ENCODE measurements at places on chromosomes 1 and 21.

- DNase-seq: no peak
Observed at GRCh38 chr1:111563619-111564018, 56.0 kb upstream of the RAP1A start.

DNA sequence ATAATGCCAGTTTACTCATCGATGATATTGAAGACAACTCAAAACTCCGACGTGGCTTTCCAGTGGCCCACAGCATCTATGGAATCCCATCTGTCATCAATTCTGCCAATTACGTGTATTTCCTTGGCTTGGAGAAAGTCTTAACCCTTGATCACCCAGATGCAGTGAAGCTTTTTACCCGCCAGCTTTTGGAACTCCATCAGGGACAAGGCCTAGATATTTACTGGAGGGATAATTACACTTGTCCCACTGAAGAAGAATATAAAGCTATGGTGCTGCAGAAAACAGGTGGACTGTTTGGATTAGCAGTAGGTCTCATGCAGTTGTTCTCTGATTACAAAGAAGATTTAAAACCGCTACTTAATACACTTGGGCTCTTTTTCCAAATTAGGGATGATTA lies 13.7 kb downstream of the GGPS1 start:
- DNase-seq: no peak

GRCh38 chr1:206001476-206001888 lies 1.7 kb downstream of the RAB7B start:
- no peak for DNase-seq

DNA sequence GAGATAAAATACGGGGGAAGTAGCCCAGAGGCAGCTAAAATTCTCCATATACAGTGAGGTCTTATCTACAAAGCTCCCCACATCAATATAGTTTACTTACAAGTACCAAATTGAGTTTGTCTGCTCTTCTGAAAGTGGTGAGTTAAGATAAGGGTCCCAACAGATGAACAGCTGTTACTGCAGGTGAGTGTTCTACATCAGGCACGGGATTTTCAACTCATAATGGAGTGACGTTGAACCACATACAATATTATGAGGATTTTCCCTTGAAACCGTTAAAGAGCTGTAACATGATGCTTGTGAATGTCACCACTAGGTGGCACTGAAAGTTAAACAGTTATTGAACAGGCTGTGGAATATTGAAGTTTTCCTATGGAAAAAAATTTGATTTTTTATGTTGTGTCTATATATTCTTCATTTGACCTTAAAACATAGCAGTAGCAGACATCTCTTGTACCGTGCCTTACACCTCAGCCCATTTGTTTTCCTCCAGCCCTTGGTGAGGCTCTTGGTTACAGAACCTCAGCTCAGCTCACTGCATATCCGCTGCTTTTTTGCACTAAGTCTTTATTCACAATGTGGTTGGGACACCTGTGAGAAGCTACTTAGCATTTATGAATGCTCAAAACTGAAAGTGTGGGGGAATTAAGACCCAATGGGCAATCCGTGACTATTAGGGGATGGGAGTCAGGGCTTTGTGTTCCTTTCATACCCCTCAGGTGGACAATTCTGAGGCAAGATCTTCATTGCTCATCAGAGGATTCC lies 23.2 kb downstream of the CD1D start:
- DNase-seq: peak; percentile 73

DNA sequence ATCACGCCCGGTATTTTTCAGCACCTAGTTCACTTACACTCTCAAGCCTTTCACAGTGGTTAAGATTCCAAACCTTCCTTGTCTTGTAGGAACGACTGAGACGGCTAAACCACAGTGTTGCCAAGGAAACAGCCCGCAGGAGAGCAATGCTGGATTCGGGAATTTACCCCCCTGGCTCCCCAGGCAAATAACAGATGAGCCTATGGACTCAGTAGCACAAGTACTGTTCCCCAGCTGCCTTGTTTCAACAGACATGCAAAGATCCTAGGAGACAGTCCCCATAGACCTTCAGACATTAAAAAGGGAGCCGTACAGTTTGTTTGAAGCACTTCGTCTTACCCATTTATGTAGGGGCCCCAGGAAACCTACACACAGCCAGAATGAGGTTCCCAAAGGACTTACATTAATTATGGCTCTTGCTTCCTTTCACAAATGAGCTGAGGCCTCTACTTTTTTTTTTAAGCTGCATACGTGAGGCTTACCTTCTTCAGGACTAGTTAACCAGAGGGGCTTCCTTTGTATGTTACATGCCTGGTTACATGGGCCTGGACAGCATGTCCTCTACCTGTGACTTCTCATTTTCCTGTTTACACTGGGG lies 2.7 kb downstream of the SNAPIN start:
- no peak for DNase-seq

DNA sequence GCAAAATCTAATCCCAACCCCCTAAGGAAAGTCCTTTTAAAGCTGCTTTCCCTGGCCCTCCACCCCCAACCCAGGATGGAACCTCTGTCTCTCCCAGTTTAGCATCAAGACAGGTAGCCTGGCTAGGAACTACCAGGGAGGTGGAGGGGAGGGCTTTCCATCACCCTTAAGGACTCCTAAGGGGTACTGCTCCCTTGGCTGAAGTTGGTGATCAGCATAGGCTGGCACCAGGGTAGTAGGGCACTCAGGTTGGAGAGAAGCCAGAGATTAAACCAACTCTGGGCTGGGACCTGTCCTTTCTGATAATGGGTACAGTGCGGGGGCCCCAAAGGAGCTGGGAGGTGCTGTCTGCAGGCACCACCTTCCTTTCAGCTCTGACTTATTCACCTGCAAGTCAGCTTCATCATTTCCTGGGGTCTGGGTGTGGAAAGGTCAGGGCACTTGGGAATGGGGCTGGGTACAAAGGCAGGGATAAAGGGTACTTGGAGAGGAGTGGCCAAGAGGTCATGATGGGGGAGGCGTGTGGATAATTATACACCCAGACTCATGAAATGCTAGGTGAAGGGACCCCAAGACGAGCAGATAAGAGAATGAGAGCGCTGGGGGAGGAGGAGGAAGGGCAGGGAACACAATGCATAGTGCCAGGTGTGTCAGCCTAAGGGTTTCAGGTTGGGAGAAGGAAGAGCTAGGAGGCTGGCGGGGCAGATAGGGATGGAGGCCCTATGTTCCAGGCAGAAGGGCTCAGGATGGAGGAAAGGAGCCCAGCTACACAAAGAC lies 1.2 kb downstream of the ARHGEF2 start:
- peak; percentile 89 for DNase-seq

- no peak for DNase-seq
Observed at GRCh38 chr1:85830837-85831236, 122.6 kb upstream of the ZNHIT6 start.

DNA sequence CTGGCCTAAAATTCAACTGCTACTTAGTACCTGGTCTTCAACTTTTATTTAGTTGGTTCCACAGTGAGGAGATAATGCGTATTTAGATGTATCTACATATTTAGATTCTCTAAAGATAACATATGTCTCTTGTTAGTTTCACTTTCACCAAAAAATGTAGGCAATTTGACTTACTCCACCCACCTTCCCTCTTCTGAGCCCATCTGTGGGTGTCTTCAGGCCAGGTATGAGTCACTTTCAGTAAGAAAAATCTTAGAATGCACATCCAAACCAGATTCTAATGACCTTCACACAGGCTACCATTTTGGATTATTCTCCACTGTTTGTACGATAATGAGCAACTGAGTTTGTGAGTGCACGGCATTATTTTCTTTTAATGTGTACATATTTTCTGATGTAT lies 501.7 kb downstream of the NEGR1 start:
- no peak for DNase-seq
